ENCODE measurements at places on chromosomes 1 and 21.
A peak's percentile ranks its signal among the peaks of the same experiment; 100 is the strongest.

DNA sequence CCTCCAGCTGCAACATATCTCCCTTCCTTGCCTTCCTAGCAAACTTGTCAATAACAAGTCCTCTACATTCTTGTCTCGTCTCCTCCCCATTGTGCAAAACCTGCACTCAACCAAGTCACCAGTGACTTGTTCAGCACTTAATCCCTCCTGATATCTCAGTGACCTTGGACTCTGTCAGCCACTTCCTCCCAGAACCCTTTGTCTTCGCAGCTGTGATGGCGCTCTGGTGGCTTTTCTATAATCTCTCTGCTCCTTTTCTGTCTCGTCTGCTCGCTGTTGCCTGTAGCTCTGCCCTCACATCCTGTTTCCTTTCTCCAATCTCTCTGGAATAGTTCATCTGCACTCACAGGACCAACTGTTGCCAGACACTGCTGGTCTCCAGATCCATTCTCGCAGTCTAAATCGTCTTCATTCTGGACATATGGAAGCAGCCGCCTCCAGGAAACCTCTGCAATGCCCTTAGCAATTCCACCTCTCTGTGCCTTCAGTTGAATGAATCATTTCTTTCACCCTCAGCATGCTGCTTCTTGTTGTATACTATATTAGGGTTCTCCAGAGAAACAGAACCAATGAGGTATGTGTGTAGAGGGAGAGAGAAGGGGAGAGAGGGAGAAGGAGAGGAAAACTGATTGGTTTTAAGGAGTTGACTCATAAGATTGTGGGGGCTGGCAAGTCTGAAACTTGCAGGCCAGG is 17.4 kb upstream of the IFNAR2 start:
- DNase-seq, result peak; percentile 51

DNA sequence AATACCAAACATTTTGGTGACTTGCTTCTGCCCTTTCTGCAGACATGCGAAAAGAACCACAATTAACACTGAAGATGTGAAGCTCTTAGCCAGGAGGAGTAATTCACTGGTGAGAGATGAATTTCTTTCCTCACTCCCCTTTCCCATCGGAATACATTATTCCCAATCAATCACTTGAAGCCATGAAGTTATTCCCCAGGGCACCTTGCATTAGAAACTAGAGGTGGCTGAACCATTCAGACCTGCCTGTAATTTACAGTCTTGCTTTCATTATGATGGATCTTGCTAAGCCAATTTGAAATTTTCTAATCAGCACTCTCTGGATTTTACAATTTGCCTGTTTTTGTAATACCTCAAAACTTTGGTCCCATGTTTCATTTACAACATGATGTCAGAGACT is 9.5 kb upstream of the CORT start:
- no peak for DNase-seq

- no peak for DNase-seq
Measured at GRCh38 chr1:31765516-31765915, 1.4 kb upstream of the ADGRB2 start.

- DNase-seq, result peak; percentile 96
Measured at GRCh38 chr1:55612988-55613387, 397.8 kb upstream of the USP24 start.

GRCh38 chr1:108881369-108881768 is 4.6 kb downstream of the GPSM2 start:
- peak; percentile 59 for DNase-seq

- DNase-seq, result no peak
Measured at GRCh38 chr1:211601982-211602670, 23.2 kb upstream of the SLC30A1 start.

- peak; percentile 94 for DNase-seq
Measured at GRCh38 chr1:30523055-30524020, 200.0 kb downstream of the MATN1 start.

- DNase-seq, result no peak
Measured at GRCh38 chr21:42981214-42981523, 6.8 kb downstream of the PKNOX1 start.

DNA sequence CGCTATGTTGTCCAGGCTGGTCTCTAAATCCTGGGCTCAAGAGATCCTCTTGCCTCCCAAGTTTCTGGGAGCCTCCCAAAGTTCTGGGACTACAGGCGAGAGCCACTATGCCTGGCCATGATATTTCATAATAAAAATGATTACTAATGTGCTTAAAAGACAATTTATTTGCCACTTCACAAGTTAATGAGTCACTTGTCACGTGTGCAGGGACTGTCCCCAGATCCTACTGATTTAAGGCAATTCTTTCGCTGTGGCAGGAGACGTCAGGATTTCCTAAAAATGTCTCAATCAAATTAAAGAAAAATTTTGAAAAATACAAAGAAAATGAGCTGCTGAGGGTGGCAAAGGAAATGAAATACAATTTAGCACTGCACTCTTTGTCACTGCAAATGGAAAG is 43.5 kb downstream of the B3GALNT2 start:
- DNase-seq, result no peak

- no peak for DNase-seq
Measured at GRCh38 chr1:27634985-27635367, at the start of gene FGR. TSS of gene FGR (minus strand) at chr1:27635185. CDS start at chr1:27623916, 11,269 bp downstream.

DNA sequence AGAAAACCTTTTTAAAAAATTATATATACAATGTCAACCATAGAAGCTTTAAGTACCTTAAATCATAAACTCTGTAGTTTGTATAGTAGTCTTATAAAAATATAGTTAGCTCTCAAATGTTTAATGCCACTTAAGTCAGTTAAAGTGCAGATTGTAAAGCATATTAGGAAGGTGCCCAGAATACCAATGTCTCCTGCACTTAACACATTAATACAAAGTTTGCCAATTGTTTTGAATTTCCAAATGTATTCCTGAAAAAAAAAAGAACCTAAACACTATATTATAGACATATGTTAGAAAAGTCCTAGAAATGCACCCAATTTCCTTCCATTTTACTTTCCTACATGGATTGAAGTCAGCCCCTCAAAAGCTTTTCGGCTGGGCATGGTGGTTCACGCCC is 12.1 kb downstream of the F3 start:
- DNase-seq, result no peak

DNA sequence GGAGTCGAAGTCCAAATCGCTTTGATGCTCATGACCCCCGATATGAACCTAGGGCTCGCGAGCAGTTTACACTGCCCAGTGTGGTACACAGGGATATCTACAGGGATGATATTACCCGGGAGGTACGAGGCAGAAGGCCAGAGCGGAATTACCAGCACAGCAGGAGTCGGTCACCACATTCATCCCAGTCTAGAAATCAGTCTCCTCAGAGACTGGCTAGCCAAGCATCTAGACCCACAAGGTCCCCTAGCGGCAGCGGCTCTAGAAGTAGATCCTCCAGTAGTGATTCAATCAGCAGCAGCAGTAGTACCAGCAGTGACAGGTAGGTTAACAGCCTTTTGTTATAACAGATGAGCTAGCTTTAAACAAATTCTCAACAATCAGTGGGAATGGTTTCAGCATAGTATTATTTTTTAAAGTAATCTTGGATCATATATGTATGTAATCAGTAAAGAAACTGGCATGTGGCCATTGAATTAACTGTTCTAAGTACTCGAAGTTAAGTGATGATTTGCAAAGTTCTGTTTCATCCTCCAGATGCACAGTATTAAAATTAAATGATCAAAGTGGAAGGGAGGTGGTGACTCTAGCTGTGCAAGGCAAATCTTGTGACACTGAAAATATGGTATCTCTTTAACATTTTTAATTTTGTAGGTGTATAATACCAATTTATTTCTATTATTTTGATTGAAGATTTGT is 29.0 kb downstream of the SPEN start:
- DNase-seq, result peak; percentile 20

GRCh38 chr1:181038399-181038873 is 4.7 kb downstream of the MR1 start:
- DNase-seq, result peak; percentile 73

DNA sequence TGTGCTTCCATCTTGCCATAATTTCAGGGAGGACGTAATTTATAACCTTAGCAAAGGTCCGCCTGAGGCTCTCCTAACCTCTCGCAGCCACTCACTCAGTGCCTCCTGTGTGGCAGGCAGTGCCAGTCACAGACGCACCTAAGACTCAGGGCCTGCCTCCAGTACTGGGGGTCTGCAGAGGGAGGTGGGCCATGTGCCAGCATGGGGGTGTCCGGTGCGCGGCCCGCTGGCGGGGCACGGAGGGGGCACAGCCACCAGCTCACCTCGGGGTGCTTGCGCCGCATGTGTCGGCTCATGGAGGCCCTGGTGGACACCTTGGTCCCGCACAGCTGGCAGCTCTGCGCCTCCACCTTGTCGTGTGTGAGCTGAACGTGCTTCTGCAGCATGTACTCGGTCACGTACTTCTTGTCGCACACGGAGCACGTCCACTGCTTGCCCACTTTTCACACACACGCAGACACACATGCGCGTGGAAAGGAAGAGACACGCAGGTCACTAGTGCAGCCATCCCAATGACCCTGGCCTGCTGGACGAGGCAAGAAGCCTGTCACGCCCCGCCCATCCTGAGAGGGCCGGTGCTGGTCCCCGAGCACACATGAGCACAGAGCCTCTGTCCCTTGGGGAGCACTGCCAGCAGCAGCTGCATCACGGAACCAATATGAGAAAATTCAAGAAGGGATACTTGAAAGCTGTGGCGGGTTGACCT is 43.2 kb upstream of the RIPK4 start:
- no peak for DNase-seq

DNA sequence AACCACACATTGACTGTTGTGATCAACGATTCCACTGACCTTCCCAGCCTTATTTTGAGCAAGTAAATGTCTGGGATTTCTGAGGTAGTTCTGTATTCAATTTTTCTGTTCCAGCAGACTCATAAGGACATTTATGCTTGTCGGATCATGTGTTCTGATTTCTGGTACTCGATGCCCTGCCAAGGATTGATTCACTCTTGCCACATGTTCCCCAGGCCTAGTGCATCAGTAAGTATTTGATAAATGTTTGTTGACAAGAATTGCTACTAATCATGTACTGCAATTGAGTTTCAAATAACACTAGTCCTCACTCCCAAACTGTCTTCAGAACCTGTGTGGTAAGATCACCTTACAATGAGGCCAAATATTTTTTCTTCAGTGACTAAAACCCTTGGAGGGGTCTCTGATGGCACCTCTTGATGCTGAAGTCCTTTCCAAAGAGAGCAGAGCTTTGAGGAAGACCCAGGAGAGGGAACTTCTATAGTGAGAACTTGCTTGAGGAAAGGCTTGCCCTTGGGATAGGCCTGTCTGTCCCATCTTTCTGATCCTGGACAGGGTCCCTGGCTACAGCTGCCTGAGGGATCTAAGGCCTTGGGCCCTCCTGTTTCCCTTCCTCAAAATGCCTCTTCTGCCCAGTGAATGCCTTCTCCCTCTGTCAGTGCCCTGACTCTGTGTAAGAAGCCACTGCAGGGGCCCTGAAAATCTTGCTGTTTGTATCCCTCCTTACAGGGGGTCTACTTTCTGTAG is 115.8 kb upstream of the FAM78B start:
- no peak for DNase-seq

DNA sequence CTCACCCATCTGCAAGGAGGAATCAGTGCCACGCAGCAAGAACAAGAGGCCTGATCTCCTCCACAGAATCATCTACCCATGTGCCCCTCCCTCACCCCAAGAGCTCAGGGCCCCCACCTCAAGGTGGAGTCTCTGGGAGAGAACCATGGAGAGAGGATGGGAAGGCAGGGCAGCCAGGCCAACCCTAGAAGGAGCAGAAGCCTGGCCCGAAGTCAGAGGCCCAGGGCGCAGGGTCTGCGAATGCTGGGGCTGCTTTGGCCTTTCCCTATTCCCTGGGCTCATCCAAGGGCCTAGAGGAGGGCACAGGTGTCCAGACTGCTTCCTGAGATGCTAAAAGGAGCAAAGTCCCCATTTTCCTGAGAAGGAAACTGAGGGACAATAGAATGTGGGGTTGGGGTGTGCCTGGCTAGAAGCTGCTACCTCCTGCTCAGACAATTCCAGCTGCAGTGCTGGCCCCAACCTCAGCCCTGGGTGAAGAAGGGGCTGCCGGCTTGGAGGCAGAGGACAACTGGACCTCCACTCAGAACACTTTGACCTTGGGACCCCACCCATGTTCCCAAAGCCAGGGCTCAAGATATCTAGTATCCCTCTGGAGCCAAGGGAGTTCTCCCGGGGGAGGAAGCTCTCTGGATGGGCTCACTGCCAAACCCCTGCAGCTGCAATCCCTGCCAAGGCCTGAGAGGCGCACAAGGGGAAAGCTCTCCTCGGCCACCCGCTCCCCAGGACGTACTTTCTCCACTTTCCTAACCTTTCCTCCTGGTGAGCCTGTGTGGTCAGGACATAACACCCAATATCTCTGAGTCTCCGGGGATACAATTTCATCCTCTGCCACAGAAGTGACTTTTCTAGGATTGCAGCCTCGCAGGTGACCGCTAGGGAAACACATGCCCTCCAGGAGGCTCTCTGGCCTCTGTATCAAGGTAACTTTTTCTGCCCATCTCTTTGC is 16.6 kb upstream of the LEMD1 start:
- DNase-seq, result peak; percentile 69

DNA sequence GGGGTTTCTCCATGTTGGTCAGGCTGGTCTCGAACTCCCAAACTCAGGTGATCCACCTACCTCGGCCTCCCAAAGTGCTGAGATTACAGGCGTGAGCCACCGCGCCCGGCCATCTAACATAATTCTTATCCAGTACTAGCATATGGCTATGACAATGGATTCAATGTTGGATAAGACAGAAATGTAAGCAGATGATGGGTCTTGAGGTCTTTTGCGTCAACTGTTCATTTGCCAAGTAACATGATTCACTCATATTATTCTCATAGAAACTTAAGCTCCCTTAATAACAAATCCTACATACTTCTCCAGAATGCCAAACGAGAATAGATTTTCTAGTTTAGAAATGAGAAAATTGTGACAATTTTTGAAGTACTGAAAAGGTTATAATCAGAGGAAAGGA is 170.3 kb downstream of the RGS7 start:
- no peak for DNase-seq

DNA sequence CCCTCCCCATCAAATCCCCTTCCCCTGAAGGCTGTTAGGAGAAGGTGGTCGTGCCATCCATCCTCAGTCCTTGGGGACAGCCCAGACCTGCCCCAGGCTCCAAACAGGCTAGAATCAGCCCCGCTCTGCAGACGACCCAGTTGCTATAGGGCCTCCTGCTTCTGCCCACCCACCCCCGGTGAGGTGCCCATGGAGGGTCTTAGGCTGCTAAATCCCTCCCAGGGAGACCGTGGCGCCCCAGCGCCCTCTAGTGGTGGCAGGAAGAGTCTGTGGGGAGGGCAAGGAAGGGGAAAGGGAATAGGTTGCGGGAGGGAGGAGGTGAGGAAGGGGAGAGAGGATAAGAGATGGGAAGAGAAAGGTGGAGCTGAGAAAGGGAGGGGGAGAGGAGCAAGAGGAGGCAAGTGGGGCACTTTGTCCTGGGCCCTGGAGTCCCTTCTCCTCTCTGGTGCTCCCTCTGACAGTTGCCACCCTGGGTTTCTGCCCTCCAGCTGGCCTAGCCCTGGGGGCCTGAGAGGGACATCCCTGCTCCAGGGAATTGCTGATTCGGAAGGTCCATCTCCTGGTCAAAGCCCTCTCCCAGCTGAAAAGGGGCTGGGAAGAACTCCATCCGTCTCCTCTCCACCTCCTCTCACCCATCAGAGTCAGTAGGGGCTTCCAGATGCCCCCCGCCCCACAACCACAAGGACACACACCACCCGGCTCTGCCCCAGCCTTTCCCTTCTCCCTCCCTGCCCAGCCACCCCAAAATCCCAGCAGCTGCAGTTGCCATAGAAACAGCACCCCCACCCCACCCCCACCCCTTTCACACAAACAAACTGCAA is 55.4 kb downstream of the CAMK2N1 start:
- DNase-seq, result peak; percentile 41
